Hematopoietic multipotent progenitor cell treated with erythropoietin and hydrocortisone succinate and interleukin-3 and kit ligand, for 15 days (in vitro differentiated cells): ENCODE measurements at places on chromosomes 16 and 17.

DNA sequence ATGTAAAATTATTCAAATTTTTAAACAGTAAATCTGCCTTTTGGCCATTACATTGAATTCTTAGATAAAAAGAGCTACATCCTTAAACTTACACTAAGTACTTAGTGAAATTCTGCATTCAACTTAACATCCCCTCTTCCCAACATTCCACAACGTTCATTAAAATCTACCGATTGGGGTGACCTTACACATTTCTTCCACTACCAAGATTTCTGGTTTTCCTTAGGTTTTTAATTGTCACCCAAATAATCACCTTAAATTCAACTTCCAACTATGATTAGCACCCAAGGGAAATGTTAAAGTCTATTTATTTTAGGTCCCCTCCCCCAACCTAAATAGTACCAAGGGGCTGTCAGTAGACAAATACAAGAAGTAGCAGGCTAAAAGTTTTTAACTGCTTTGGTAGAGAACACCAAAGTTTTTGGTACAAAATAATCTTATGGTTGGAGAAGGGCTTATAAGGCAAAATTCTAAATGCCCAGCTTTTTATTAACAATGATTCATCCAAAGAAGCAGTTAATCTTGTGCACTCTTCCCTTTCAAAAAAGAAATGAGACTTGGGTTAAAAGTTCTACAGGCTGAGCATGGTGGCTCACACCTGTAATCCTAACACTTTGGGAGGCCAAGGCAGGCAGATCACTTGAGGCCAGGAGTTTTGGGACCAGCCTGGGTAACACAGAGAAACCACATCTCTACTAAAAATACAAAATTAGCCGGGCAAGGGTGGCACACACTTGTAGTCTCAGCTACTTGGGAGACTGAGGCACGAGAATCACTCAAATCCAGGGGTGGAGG, 4.7 kb downstream of the SRSF1 start:
- DNase-seq: no peak

DNA sequence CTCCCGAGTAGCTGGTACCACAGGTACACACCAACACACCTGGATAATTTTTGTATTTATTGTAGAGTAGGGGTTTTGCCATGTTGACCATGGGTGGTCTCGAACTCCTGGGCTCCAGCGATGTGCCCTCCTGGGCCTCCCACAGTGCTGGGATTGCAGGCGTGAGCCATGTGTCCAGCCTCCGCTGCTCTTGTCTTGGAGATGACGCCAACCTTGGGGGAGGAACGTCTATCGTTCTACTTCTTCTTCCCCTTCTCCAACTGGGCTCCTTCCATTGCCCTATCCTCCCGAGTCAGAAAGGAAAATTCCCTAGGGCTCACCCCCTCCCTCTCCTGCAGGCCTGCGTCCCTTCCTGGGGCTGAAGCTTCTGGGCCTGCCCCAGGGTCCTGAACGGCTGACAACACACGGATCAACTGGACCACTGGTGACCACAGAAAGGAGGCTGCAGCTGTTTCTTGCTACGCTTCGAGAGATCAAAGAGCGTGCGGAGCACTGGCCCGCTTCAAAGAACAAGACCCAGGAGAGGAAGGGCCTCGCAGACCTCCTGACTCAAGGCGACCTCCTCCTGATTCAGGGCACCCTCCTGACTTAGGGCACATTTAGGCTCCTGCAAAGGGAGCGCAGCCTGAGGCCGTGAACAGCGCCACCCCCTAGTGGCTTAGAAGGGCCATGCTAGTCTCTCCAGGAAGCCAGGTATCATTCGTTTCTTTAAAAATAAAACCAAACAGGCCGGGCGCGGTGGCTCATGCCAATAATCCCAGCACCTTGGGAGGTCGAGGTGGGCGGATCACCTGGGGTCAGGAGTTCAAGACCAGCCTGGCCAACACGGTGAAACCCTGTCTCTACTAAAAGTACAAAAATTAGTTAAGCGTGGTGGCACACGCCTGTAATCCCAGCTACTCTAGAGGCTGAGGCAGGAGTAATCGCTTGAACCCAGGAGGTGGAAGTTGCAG, 48.5 kb upstream of the HELZ start:
- DNase-seq: peak; percentile 52

GRCh38 chr16:65070831-65071432, 50.9 kb downstream of the CDH11 start:
- no peak for DNase-seq

DNA sequence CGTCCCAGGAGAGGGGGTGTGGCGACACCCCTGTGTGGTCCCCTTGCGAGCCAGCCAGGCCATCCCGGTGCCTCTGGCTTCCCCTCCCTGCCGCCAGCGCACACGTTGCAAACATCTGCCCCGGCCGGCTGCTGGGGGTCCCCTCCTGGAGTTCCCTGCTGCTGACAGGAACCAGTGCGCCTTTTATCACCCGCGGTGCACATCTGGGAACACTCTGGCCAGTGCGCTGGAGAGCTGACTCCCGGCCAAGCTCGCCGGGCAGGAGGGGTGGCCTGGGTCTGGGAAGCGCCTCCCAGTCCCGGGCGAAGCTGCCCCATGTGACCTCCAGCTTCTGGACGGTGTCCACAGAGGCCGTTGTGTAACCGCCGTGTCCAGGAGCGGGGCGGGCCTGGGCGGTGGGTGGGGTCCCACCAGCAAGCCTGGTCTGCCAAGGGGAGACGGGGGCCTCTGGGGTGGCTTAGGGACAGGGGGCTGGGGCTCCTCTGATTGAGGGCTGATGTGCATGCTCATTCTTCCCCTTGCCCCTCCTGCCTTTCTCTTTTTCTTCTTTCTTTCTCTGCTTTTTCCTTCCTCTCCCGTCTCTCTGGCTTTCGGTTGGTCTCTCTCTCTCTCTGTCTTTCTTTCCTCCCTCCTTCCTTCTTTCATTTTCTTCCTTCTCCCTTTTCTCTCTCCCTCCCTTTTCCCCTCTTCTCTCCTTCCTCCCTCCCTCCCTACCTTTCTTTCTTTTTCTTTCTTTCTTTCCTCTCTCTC, 25.2 kb upstream of the CIBAR2 start:
- DNase-seq: no peak

- peak; percentile 49 for DNase-seq
These were observed 27.6 kb upstream of the PITPNA start for GRCh38 chr17:1590029-1590746.

GRCh38 chr16:5448798-5449197, 351.2 kb upstream of the EEF2KMT start:
- no peak for DNase-seq

DNA sequence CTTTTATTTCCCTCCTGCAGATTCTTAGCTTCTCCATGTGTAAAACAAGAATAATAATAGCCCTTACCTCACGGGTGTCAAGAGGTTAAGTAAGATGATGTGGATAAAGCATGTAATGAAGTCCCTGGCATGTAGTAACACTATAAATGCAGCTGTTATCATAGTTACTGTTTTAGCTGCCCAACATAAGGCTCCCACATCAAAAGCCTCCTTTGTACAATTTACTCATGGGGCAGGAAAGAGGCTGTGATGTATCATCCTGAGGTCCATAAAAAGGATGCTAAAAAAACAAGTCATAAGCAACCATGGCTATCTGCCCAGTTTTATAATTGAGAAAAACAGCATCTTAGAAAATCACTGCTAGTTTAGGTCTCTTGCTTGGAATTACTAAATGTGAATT, 339.7 kb downstream of the CA10 start:
- DNase-seq: no peak

- no peak for DNase-seq
These were observed 19.5 kb upstream of the SLC5A10 start for GRCh38 chr17:18932360-18933055.

DNA sequence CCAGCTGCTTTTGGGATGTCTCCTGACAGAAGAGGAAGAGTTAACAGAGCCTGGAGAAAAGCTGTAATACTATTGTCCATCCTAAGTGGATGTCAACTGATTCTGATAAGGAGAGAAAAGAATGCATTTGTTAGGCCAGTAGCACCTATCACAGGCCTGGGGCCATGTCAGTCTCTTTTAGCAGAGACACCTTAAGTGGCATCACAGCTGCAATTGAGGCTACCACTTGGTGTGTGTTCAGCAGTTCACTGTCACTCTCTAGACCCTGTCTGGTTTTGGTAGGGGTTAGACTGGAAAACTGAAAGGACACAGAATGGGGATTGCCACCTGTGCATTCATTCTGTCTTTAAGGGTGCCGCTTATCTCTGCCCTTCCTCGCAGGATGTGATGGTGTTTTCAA, 42.0 kb downstream of the PSMD12 start:
- DNase-seq: no peak

DNA sequence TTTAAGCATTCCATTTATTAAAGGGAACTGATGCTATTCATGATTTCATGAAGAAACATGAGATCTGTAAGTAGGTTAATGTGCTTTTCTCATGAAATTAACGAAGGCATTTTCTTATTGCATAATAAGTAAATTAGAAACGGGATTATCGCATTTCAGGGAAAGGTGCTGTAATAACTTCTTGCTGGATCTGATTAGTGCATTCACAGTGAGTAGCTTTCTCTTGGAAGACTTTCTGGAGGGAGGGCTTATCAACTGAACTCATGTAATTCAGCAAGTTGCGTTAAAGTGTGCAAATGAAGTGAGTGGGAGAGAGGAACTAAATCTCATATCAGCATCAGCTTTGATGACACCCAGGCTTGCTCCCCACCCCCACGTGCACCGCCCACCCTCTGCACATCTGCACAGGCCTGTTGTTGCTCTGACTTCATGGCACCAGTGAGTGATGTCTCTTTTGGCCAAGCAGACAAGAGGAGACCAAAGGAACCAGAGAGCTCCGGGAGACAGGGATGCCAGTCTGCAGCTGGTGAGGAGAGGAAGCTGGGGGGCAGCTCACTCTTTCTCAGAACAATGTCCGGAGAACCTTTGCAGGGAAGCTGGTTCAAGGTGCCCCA, 26.3 kb upstream of the GAS7 start:
- no peak for DNase-seq

DNA sequence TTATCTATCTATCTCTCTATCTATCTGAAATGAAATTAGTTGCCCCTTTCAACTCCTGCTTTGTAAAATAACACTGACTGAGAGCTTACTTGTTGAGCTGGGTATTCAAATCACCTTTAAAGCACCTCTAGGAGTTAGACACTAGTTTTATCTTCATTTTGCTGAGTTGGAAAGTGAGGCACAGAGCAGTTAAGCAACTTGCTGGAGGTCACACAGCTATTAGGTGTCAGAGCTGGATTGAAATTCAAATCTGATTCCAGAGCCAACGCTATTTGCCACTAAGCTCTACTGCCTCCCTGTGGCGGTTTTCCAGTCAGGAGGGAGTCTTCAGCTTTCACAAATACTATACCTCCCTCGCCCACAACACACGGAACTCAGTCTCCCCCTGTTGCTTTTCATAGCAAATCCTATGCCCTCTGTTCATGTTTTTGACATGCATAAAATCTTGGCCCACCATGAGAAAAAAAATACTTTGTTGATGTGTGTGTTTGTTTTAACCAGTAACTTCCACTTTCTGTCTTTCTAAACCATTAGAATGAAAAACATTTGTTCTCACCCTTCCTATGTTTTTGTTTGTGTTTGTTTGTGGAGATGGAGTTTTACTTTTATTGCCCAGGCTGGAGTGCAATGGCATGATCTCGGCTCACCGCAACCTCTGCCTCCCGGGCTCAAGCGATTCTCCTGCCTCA, 74.8 kb upstream of the SMURF2 start:
- DNase-seq: no peak

GRCh38 chr16:4315186-4316107, at the start of gene GLIS2:
GLIS2 (plus strand) TSS chr16:4316067; CDS start chr16:4332281, 16,214 bp downstream.
- DNase-seq: no peak

GRCh38 chr17:10183931-10184930, 14.2 kb downstream of the GAS7 start:
- no peak for DNase-seq

DNA sequence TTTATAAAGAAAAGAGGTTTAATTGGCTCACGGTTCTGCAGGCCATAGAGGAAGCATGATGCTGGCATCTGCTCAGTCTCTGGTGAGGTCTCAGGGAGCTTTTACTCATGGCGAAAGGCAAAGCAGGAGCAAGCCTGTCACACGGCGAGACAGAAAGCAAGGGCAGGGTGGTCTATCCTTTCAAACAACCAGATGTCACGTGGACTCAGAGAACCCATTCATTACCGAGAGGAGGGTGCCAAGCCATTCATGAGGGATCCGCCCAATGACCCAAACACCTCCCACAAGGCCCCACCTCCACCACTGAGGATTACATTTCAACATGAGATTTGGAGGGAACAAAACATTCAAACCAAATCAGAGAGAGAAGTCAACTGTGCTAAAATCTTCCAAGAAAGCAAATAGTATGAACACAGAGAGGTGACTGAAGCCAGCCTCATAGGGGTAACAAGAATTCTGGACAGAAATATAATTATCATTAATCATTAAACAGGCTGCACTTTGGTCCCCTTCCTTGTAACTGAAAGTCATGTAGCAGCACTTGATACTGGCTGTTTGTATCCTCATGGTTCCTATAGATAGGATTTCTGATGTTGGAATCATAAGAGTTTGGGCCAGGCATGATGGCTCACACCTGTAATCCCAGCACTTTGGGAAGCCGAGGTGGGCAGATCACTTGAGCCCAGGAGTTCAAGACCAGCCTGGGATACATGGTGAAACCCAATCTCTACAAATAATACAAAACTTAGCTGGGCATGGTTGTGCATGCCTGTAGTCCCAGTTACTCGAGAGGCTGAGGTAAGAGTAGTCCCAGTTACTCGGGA, 52.5 kb upstream of the B4GALNT2 start:
- DNase-seq: no peak

GRCh38 chr16:74738816-74739215, 35.8 kb downstream of the FA2H start:
- DNase-seq: no peak

GRCh38 chr17:80358861-80359260, 56.1 kb upstream of the ENDOV start:
- DNase-seq: no peak
